CD8-positive, alpha-beta memory T cell (primary cell): ENCODE measurements at places on chromosomes 16 and 17. TPM values are rescaled to one million over a fixed set of nuclear protein-coding genes. Genes with fewer than 3 reads are reported as not detected.

- DNase-seq: no peak
These were observed 7.2 kb downstream of the TIMM22 start for GRCh38 chr17:1003972-1004768.

DNA sequence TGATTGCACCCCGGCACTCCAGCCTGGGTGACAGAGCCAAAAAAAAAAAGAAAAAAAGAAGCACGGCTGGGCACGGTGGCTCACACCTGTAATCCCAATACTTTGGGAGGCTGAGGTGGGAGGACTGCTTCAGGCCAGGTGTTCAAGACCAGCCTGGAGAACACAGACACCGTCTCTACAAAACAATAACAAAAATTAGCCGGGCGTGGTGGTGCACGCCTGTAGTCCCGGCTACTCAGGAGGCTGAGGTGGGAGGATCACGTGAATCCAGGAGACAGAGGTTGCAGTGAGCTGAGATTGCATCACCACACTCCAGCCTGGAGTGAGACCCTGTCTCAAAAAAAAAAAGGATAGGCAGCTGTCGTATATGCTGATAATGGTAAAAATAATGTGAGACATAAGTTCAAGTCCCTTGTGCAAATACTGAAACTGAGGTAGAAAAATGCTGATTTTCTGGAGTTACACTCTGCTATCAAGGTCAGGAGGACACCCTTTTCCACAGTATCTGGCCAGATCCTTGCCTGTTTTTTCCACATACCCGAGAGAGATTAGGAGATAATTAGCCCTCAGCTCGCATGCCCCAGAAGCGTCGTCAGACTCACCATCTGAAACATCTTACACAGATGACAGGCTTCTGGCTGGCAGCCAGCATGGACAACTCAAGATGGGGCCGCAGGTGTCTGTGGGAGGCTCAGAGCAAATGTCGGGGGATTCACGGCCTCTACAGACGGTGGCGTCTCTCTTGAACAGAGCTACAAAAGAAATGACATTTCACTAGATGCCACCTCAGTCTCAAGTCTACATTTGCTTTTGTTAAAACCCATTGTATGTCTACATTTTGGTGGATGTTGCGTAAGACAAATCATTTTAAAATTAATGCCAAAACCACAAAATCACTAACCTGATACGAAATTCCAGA lies 36.8 kb downstream of the WDR45B start:
- DNase-seq: no peak

DNA sequence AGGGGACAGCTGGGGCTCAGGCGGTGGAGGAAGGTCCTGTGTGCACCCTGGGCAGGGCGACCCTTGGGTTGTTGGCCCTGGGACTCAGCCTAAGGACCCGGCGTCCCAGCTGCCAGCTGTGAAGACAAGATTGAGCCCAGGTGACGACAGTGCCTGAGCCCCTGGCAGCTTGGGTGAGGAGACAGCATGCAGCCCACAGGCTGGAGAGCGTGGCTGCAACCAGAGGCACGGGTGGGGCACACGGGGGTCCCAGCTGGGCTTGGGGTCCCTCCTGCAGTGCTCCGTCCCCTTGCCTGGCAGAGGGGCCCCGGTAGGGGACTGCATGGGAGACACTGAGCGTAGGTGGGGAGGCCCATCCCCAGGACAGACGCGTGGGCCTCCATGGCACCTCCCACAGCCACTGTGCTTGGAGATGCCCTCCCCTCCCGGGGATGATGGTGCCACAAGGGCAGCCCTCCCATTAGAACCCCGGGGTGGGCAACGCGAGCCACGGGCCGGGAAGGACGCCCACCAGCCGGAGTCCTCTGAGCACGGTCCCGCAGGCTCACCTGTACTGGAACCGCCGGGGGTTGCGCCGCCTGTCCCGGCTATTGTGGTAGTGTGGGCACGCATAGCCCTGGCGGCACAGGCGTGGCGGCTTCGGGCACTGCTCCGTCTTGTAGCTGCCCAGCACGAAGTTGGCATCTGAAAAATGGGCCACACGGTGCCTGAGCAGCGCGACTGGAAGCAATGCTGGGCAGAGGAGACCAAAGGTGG lies 15.5 kb downstream of the UNKL start:
- DNase-seq: no peak

- no peak for DNase-seq
These were observed 349.3 kb downstream of the WWOX start for GRCh38 chr16:78448658-78449271.

GRCh38 chr17:27499451-27500265 lies 43.4 kb downstream of the KSR1 start:
- DNase-seq: no peak

GRCh38 chr16:15592324-15592723 lies 50.6 kb downstream of the MARF1 start:
- peak; percentile 18 for DNase-seq

DNA sequence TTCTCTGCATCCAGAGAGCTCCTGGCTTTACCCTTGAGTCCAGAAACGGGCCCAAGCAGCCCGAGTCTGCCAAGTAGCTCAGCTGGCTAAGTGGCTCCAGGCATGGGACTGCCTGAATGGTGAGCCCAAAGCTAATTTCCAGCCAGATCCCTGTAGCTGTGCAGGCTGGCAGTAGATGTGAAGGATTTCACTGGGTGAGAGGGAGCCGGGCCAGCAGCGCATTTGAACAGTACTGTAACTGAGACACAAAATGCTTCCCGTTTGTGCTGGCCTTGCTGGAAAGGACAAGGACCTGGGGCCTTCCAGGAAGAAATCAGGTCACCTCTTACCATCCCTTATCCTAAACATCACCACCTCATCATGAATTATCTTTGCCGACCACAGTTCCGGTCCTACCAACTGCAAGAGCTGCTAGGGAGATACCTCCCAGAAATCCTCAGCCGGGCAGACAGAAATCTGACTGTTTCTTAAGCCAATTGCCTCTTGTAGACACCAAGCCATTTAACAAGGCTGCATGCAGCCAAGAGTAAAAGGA lies 3.7 kb downstream of the TIMP2 start:
- DNase-seq: no peak

DNA sequence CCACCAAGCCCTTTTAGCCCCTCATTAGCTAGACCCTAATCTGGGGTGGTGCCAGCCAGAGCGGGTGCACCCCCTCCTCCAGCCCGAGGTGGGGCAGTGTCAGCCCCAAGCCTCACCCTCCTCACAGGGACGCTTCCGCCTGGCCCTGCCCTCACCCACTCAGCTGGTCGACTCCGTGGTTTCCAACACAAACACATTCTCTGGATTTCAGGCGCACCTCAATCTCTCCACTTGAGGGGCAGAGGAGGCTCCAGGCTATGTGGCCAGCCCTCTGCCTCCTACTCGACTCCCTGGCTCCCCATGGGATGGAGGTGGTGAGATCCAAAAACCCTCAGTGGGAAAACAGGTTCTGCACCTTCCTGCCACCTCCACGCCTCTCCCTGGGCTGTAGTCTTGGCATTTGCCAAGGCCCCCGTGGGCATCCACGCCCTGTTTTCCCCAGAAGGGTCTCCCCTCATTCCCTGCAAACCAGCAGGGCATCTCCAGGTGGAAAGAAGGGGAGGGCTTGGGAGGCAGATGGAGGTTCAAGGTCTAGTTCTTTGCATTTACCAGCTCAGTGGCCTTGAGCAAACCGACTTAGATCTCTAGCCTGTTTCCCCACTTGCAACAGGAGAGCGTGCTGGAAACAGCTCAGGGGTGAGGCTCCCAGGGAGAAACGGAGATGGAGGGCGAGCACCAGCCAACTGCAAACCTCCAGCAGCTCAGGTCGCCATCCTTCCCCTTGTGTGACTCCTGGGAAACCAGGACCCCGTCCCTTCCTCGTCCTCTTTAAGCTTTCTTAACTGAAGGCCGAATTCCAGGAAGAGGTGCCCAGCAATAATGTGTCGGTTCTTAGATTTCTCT lies 1.7 kb downstream of the EMP2 start:
- no peak for DNase-seq

DNA sequence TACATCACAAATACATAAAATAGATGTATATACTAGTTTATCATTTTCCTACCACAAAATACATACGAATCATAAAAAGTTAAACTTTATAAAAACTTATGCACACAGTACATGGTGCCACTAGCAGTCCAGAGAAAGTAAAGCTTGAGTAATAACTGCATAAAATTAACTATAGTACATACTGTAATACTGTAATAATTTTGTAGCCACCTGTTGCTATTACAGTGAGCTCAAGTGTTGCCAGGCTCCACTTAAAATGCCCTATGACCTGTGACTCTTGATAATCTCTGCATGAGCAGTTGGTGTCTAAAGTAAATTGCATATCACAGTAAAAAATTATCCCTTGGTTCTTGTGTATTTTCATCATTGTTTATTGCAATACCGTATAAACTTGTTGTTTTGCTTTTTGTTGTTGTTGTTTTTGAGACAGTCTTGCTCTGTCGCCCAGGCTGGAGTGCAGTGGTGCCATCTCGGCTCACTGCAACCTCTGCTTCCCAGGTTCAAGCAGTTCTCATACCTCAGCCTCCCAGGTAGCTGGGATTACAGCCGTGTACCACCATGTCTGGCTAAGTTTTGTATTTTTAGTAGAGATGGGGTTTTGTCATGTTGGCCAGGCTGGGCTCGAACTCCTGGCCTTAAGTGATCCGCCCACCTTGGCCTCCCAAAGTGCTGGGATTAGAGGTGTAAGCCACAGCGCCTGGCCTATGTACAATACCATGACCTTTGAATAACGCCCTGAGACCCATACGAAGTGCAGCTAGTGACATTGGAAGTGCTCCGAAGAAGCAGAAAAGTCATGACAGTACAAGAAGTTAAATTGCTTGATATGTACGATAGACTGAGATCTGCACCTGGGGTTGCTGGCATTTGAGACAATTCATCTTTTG lies 6.6 kb downstream of the LUC7L3 start:
- no peak for DNase-seq

SLC22A31 gene
- total RNA-seq: not detected

RAPGEFL1 gene
- 6.3 TPM for total RNA-seq

MT3 gene
- total RNA-seq: 0.94 TPM

BCL6B gene
- 0.24 TPM for total RNA-seq

TMEM100 gene
- not detected for total RNA-seq

PRR11 gene
- total RNA-seq: 36.3 TPM
